Panc1 (cell line): ENCODE measurements at places on chromosomes 12 and 14.

- DNase-seq: no peak
Measured at GRCh38 chr14:49114161-49114893, 471.9 kb downstream of the RPS29 start.

- DNase-seq: no peak
Measured at GRCh38 chr12:39476894-39477293, 34.0 kb upstream of the KIF21A start.

- no peak for DNase-seq
Measured at GRCh38 chr14:76651410-76652055, 109.7 kb upstream of the VASH1 start.

DNA sequence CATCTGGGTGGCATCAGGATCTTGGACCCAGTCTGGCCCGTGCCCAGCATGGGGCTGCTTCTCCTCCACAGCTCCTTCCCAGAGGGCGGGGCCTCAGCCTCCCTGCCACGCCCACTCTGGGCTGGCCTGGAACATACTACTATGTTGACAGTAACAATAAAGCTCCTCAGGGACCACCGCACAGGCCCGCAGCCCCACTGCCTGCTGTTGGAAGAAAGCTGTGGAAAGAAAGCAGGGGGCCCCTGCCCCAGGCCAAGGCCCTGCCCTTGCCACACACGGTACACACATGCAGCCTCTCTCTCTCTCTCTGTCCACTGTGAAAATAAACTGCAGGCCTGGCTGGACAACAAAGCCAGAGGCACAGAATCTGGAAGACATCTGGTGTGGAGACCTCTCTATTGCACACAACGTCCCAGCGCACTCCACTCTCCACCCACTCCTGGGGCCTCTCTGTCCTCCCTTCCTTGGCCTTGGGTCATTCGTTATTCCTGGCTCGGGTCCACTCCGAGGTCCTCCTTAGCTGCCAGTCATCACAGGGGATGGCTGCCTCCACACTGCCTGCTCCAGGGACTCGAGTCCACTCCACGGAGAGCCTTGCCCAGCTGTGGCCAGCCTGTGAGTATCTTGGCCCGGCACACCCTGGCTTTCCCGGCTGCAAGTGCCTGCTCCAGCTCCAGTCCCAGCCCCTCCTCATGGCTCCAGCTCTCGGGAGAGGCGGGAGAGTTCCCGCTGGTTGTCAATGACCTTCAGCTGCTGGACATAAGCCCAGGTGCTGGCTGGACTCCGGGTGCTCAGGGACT, 11.8 kb upstream of the ENDOU start:
- DNase-seq: no peak

DNA sequence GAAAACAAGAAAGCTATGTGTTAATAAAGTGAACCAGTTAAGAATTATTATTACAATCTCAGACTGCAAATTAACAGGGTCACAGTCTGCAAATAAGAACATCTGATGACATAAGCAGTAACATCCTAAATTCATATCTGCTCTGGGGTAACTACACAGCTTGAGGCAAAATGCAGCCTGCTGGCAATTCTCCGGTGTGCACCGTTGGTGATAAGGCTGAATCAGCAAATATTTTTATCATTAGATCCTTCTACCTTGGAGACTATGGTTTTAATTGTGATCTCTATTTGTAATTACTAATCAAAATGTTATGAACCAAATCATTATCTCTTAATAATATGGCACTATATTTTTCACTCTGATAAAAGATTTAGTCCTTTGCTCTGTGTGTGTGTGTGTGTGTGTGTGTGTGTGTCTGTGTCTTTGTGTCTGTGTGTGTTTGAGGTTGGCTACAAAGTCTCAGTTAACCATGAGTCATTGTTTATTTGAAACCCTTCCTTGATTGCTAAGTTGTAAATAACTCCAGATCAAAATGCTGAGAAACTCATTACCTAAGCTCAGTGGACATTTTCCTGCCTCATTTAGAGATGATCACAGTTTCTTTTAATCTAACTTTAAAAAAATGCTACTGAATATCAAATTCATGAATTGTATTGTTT, 442.6 kb downstream of the GXYLT1 start:
- no peak for DNase-seq

GRCh38 chr12:120751389-120751788, 25.8 kb downstream of the ACADS start:
- no peak for DNase-seq

DNA sequence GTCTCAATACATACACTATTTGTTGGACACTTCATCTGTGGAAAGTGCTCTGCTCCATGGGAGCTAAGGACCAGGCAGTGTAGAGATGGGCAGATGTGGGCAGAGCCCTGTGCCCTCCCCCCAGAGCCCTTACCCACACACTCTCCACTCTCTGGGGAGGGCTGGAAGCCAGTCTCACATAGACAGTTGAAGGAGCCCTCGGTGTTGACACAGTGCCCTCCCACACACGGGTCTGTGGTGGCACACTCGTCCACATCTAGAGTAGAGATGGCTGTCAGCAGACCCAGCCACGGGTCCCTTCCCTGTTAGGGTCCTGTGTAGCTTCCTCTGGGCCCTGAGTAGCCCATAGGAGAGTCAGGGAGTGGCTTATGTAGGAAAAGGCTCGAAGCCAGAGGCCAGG, 14.3 kb downstream of the ISCA2 start:
- no peak for DNase-seq
